Pancreas (tissue), 10 donors: ENCODE measurements at places on chromosomes 13 and 19. TPM values are rescaled to one million over a fixed set of nuclear protein-coding genes. Genes with fewer than 3 reads are reported as not detected.

- H3K27me3 ChIP-seq = no peaks in the 10 kb centered on the region
- no peak overlapping the region for H3K27ac ChIP-seq
- H3K4me1 ChIP-seq = no peaks in the 10 kb centered on the region
- DNase-seq = no peak
- H3K36me3 ChIP-seq = no peaks in the 10 kb centered on the region
- no peak overlapping the region for H3K4me3 ChIP-seq
Measured at GRCh38 chr13:67147342-67148133, 82.6 kb downstream of the PCDH9 start.

Gene ZNF667
- 0.54 TPM for total RNA-seq

GRCh38 chr13:46173656-46174055 lies 8.3 kb downstream of the LCP1 start:
- H3K4me1 ChIP-seq = no peaks in the 10 kb centered on the region
- no peak overlapping the region for H3K27ac ChIP-seq
- no peak overlapping the region for H3K4me3 ChIP-seq
- no peak for DNase-seq
- H3K27me3 ChIP-seq = no peaks in the 10 kb centered on the region
- H3K36me3 ChIP-seq = no peaks in the 10 kb centered on the region

- H3K4me1 ChIP-seq = no peaks in the 10 kb centered on the region
- no peaks in the 10 kb centered on the region for H3K27me3 ChIP-seq
- no peaks in the 10 kb centered on the region for H3K36me3 ChIP-seq
- no peak overlapping the region for H3K27ac ChIP-seq
- DNase-seq = no peak
Measured at GRCh38 chr13:99256709-99257108, 1.5 kb downstream of the GPR18 start.

DNA sequence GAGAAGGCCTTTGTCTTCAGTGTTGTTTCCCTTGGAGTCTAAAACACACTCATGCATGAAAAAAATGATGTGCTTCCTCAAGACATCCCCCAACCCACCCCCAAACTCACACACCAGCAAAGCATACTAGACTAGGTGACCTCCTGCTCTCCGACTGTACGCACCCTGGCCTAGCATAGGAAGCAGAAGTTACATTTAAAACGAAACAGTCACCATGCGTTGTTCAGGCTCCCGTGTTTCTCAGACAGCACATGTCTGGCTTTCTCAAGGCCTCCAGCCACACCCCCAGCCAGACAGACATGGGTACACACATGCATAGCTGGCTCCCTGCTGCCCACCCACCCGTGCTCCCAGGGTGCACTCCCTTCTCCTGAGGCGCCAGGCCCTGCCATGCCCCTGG lies 28.7 kb upstream of the C1QTNF9 start:
- H3K4me3 ChIP-seq = no peak overlapping the region
- H3K4me1 ChIP-seq = no peaks in the 10 kb centered on the region
- no peaks in the 10 kb centered on the region for H3K27me3 ChIP-seq
- H3K27ac ChIP-seq = no peak overlapping the region
- no peak for DNase-seq

Gene TNFSF13B
- total RNA-seq = 0.78 TPM

DNA sequence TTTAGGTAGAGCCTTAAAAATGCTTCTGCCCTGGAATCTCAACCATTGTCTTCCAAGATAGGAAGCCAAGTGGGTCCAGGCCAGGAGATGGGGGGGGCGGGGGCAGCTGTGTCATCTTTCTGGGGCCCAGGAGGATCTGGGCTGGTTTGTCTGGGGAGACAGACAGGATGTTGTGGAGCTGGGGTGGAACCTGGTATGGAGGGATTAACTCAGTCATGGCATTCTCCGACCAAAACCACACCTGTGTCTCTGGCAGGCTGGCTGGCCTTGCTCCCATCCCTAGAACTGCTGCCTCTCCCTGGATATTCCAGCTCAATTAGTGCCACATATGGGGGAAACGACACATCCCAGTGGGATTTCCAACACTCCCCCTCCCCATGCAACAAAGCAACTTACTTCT lies 2.7 kb upstream of the MAP2K7 start:
- no peak overlapping the region for H3K27ac ChIP-seq
- H3K4me1 ChIP-seq = peaks cover 10% of the 10 kb centered on the region
- no peak for DNase-seq
- no peaks in the 10 kb centered on the region for H3K36me3 ChIP-seq
